ENCODE measurements at places on chromosomes 16 and 17.

DNA sequence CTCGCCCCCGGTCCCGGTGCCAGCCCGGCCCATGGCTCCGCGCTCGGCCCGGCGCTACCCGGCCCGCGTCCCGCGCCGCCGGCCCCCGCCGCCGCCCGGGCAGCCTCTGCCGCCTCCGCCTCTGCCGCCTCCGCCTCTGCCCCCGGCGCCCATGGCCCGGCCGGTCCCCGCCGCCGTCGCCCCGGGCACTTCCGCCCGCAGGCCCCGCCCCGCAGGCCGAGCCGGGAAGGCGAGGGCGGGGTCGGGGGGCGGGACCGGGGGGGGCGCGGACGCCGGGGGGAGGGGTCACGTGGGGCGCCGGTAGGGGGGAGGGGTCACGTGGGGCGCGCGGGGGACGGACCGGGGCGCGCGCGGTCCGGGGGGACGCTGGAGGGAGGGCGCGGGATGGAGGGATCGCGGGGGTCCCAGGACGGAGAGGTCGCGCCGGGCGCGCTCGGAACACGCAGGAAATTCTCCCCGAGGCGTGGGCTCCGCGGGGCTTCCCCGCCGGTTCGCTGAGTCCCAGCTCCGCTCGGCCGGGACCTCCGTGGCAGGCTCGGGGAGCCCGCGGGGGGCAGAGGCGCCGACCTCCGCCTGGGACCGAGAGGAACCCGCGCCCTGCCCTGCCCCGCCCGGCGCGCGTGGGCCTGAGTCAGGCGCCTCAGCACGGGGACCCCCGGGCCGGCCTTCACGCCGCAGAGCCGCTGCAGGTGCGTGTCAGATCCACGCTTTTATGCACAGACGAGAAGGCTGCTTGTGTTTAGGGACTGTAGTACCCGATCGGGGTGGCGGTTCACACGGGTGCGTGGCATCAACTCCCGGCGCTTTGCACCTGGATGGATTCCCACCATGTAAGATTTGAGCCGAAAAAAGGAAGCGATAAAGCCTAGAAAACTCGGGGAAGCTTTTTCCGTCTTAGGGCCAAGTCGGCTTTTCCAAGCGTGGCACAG lies at the start of gene PGAP6:
Gene PGAP6 (minus strand): TSS at position 190 of the 929 bp plus-strand sequence. CDS start 157 bp downstream, at position 33.
- peak; percentile 95 for DNase-seq

DNA sequence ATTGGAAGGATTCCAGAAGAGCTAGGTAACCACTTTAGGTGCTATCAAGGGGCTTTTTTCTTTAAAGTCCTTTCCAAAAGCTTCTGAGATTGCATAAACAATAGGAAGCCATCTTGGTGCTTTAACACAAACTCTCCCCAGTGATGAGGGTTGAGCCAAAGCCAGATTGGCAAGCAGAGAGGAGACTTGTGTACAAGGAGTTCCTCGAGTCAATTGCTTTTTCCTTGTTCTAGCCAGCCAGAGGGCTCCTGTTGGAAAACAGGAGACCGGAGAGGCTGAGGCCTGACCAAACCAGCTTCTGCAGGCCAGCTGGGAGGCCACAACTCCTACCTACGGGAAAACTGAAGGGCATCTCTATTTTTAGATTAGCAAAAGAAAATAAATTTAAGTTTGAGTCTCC lies 46.5 kb downstream of the MAPT start:
- no peak for DNase-seq

- no peak for DNase-seq
Observed at GRCh38 chr17:16938031-16938430, 33.9 kb downstream of the TNFRSF13B start.

- peak; percentile 37 for DNase-seq
Observed at GRCh38 chr17:2571523-2572303, 21.7 kb upstream of the PAFAH1B1 start.

DNA sequence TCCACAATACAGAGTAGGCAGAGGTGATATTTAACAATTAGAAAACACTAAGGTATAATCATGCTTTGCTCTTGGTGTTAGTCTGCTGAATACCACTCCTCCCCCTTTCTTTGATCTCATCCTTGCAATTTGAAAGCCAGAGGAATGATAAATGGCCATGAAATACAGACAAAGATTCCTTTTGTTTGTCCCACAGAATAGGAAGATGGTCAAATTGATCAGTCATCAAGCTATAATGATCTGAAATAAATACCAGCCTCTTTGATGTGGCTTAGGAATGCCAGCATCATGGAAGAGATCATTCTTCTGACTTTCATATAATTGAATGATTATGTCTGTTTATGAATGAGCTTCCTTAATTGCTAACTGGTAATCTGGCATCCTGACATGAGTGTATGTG lies 1541.7 kb upstream of the CDH8 start:
- no peak for DNase-seq

- no peak for DNase-seq
Observed at GRCh38 chr17:30415491-30415890, 36.8 kb downstream of the CPD start.

- DNase-seq, result no peak
Observed at GRCh38 chr16:81190667-81191066, 47.8 kb upstream of the BCO1 start.

DNA sequence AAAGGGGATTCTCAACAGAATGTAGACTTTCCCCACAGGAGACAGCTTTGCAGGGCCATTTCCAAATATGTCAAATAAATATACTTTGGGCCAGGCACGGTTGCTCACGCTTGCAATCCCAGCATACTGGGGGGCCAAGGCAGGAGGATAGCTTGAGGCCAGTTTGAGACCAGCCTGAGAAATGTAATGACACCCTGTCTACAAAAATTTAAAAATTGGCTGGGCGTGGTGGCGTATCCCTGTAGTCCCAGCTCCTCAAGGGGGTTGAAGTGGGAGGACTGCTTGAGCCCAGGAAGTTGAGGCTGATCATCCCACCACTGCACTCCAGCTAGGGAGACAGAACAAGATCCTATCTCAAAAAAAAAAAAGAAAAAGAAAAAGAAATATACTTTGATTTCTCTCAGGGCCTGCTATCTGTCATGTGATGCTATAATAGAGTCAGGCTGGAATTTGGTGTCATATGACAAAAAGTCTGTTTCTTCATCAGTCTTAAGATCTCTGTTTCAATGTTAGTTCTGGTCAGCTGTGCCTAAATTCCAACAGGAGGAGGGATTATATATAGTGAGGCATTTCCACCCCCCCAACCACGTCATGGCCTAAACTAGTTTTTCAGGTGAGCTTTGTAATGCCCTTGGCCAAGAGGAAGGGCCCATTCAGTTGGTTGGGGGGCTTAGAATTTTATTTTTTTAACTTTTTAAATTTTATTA lies 4.3 kb upstream of the ZDHHC7 start:
- no peak for DNase-seq

- DNase-seq, result no peak
Observed at GRCh38 chr16:87780385-87780989, 14.7 kb upstream of the KLHDC4 start.

GRCh38 chr17:27349540-27350021 lies 55.7 kb downstream of the WSB1 start:
- no peak for DNase-seq

DNA sequence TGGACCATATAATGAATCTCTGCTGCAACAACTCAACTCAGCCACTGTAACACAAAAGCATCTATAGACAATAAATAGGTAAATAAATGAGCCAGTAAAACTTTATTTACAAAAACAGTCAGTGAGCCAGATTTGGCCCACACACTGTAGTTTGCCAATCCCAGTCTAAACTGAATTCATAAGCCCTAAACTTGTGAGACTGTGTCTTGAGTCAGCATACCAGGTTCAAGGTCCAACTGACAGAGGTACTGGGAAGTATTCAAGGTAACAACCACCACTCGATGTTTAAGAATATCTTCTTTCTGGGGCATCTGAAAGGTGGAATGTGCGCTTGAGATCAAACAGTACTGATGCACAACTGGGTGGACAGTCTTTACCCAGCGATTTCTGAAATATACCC lies 94.2 kb downstream of the HELZ start:
- DNase-seq, result no peak

- no peak for DNase-seq
Observed at GRCh38 chr16:53503991-53504663, 1.1 kb upstream of the AKTIP start.

DNA sequence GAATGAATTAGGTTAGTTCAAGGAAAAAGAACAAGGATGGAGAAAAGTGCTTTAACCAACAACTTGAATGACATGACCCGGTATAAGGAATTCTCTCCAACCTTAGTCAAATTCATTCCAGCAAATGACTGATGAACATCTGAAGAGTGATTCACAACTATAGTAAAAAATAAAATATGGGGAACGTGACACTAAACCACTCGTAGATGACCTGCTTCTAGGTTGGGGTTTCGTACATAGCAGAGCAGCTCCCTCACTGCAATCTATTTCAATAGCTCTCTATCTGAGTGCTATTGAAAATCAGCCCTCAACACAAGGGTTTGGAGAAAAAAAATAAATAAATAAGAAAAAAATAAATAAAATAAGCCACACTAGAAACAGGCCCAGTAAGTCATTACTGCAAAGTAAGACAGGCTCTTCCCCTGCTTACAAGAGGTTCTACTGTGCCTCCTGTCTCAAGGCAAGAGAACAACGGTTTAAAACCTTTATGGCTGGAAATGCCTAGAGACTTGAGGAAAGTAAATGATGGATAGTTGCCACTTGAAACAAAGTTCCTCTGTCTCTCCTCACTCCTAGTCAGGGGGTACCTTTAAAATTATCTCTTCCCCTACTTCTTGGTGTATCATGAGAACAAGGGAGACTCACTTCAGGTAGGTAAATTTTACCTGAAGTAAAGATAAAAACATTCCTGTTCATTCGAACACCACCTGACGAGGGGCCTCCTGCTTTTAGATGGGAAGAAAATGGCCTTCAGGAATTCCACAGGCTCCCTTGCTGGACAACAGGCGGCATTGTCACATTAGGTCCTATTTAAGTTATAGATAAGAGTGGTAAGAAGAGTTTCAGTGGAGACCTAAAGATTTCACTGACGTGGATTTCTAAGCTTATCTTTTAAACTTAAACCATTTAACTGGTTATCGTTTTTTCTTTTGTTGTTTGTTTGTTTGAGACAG lies 20.5 kb downstream of the COG7 start:
- DNase-seq, result no peak

DNA sequence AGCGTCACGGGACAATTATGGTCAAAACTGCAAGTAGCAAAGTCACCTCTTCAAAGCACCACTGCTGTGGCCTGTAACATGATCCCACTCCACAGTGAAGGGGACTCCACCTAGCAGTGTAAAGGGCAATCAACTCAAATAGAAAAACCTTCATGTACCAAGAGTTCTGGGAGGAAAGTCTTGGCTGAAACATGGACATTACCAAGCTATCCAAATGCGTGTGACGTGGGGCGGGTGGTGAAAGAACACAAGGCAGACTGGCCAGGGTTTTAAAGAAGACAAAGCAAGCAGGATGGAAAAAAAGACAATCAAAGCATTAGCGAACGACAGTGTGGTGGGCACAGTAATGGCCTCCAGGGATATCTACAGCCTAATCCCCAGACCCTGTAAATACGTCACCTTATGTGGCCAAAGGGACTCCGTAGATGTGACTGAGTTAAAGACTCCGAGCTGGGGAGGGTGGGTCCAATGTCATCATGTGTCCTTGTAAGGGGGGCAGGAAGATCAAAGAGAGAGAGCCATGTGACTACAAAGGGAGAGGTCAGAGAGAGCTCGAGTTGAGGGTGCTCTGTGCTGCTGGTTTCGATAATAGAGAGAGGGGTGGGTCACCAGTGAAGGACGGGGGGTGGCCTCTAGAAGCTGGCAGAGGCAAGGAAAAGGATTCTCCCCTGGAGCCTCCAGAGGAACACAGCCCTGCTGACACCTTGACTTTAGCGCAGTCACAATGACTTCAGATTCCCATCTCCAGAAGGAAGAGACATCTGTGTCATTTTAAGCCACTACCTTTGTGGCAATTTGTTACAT lies 6.0 kb downstream of the HSDL1 start:
- DNase-seq, result peak; percentile 39

GRCh38 chr16:30027588-30028437 lies 3.3 kb downstream of the TLCD3B start:
- DNase-seq, result no peak

GRCh38 chr17:48728232-48729231 lies at the start of gene HOXB13:
TSS of gene HOXB13 (minus strand) at chr17:48728750. CDS start at chr17:48728593, 157 bp downstream.
- DNase-seq, result no peak

- no peak for DNase-seq
Observed at GRCh38 chr17:67672592-67673335, 45.0 kb upstream of the NOL11 start.

- no peak for DNase-seq
Observed at GRCh38 chr17:74165797-74166365, 37.6 kb upstream of the RPL38 start.

GRCh38 chr17:43125967-43126910 lies 1.1 kb upstream of the BRCA1 start:
- DNase-seq, result no peak

GRCh38 chr16:3503523-3503922 lies 2.7 kb downstream of the CLUAP1 start:
- no peak for DNase-seq
